ENCODE measurements at places on chromosomes 11 and 22.

DNA sequence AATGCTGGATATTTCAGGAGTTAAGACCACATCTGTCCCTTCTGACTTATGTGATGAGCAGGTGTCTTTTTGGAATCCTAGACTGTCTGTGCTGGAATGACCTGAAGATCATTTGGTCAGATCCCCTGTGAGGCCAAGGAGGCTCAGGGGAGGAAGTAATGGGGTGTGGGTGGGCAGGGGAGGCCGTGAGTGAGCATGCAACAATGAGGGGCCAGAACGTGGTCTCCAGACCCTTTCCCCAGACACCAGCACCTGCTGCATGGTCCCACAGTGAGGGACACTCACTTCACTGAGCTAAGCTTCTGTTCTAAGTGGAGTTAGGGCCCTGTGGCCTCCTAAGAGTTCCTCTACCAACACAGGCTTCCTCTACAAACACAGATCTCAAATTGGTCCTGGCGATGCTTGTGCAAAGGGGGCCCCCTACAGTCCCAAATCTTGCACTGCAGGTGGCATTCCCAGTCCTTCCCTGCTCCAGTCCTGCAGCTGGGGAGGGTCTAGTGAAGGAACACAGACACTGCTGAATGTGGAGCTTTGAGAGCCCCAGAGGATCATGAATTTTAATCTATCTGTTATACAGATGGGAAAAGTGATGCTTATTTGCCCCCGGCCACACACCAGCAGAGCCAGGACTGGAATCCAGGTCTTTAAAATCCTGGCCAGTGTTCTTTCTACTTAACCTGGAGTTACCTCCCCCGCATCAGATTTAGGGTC is 7.4 kb downstream of the USP2 start:
- peak; percentile 85 for DNase-seq

- DNase-seq, result no peak
Observed at GRCh38 chr11:100612766-100613165, 74.3 kb upstream of the ARHGAP42 start.

DNA sequence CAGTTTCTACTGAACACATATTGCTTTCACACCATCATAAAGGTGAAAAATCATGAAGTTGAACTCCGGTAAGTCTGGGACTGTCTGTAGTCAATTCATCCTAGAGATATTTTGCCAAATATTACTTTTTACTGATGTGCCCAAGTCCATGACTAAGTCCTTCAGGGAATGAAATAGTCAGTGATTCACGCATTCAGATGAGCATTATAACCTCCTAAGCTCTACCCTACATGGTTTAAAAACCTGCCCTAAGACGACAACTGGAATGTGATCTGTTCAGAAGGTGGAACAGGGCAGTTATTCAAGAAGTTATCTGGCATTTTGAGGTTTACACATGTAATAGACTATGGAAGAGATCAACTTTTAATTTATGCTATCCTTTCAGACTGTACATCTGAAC is 125.6 kb downstream of the TRPC6 start:
- no peak for DNase-seq

DNA sequence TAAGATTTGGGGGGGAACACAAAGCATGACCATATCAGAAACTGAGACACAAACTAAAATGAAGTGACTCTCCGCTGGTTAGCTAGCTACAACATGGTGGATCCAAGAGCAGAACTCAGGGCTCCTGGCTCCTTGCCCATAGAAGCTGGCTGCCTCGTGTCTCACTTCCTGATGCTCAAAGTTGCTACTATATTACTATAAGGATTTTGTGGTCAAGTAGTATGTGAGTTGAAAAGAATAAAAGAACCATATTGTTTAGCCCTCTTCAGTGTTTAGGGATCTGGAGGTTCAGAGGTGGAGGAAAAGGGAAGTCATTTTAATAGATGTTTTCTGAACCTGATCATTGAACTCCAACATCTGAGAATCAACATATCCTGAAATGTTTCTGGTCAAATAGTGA is 16.9 kb upstream of the SIK2 start:
- DNase-seq, result peak; percentile 70

DNA sequence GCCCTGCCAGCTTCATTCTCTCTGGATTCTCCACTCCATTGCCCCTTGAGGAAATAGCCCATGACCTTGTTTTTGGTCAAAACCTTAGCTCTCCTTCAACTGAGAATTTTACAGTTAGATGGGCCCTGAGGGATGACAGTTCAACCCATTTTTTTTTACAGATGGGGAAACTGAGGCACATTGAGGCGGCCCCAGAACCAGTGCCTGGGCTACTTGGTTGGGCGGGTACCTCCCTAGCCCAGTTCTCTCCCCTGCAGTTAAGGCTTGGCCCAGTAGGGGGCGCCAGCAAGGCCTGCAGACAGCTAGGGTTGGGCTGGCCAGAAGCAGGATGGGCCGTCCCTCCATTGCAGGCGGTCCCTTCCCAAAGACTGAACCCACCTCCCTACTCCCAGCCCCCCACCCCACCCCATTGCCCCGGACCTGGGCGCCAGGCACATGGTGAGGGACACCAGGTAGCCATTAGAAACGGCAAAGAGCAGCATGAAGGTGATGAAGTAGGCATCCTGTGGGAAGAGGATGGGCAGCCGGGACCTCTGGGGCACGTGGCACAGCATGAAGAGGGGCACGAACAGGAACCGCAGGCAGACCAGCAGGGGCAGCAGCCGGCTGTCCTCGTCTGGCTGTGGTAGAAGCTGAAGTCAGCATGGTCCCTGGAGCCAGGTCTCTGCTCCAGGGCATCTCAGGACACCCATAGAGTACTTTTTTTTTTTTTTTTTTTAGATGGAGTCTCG is 7.6 kb downstream of the SLC29A2 start:
- peak; percentile 20 for DNase-seq

DNA sequence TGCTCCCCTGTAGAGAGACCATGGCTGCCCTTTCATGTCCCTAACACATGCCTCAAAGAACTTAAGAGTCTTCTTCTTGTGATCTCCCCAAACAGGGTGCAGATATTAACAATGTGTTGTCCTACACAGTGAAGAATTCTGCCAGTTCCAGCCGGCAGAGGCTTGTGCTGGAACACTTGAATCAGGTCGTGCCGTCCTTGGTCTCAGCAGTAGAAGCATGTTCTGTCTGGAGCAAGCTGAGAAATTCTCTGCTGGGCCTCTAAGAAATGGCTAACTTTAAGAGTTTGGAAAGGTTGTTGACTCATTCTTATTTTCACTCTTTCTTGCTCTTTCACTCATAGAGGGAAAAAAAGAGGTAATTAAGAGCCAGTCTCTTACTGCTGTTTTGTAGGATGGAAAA is 71.1 kb upstream of the SLC25A18 start:
- DNase-seq, result no peak

- DNase-seq, result no peak
Observed at GRCh38 chr11:13884158-13884799, 78.2 kb upstream of the SPON1 start.

- no peak for DNase-seq
Observed at GRCh38 chr11:64455456-64456261, 96.7 kb downstream of the RPS6KA4 start.

- DNase-seq, result peak; percentile 2
Observed at GRCh38 chr11:28615542-28615941, 507.4 kb downstream of the METTL15 start.

Measured in cardiac fibroblast (primary cell).